ENCODE measurements at places on chromosomes 13 and 19.

- no peak for DNase-seq
Measured at GRCh38 chr13:35817642-35818607, 313.3 kb downstream of the DCLK1 start.

DNA sequence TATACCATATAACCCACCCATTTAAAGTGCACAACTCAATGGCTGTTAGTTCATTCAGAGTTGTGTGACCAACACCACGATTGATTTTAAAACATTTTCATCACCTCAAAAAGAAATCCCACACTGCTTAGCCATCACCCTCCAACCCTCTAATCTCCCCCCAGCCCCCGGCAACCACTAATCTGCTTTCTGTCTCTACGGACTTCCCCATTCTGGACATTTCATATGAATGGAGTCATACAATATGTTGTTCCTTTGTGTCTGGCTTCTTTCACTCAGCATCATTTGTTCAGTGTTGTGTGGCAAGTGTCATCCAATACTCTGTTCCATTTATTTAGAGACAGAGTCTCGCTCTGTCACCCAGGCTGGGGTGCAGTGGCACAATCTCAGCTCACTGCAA, 4.0 kb upstream of the PNMA8B start:
- DNase-seq, result no peak

DNA sequence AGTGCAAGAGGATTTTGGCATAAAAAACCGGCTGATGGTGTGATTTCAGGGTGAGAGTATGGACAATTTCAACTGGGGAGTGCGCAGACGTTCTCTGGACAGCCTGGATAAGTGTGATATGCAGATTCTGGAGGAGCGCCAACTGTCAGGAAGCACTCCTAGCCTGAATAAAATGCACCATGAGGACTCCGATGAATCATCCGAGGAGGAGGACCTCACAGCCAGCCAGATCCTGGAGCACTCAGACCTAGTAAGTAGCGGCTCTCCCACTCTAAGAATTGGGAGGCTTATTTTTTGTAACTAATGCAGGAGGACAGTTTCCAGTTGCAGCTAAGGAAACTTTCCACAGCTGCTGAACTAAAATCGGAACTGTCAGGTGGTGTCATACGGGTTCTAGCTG, 53.6 kb downstream of the ZAR1L start:
- no peak for DNase-seq

DNA sequence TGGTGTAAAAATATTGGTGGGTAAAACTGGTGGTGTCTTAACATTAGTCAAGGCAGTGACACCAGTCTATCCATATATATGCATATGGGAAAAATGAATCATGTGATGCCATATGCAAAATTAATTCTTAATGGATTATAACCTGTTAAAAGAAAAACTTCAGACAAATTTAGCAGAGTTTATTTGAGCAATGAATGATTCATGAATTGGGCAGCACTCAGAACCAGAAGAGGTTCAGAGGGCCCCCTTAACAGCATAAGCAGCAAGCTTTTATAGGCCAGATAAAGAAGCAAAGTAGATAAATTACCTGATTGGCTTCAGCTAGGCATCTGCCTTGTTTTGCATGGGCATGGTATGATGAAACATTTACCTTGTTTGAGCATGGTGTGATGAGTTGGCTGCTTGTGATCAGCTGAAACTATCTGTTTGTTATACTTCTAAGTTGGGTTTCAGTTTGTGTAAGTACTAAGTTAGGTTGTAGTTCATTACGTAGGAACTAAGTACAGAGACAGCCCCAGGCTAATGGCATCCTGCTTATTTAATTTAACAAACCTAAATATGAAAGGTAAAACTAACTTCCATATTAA, 66.6 kb downstream of the DNAJC15 start:
- no peak for DNase-seq

- no peak for DNase-seq
Measured at GRCh38 chr13:95880331-95880730, 172.9 kb downstream of the UGGT2 start.

DNA sequence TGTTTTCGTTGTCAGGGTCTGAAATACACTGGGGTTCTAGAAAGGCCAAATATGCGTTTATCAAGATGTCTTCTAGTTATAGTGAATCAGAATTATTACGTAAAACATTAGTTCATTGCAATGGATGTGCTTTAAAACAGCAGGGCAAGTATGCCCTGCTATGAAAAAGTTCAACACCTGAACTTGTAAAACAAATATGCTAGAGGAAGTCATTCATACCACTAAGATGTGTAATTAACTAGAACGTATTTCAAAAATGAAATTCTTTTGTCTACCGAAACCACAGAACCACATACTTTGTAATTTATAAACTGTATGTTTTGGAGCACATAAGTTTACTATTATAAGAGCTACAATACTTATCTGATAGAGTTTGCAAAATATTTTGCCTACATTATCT, 266.2 kb downstream of the KCTD12 start:
- DNase-seq, result no peak

- no peak for DNase-seq
Measured at GRCh38 chr13:29328501-29328900, 267.0 kb downstream of the SLC7A1 start.

DNA sequence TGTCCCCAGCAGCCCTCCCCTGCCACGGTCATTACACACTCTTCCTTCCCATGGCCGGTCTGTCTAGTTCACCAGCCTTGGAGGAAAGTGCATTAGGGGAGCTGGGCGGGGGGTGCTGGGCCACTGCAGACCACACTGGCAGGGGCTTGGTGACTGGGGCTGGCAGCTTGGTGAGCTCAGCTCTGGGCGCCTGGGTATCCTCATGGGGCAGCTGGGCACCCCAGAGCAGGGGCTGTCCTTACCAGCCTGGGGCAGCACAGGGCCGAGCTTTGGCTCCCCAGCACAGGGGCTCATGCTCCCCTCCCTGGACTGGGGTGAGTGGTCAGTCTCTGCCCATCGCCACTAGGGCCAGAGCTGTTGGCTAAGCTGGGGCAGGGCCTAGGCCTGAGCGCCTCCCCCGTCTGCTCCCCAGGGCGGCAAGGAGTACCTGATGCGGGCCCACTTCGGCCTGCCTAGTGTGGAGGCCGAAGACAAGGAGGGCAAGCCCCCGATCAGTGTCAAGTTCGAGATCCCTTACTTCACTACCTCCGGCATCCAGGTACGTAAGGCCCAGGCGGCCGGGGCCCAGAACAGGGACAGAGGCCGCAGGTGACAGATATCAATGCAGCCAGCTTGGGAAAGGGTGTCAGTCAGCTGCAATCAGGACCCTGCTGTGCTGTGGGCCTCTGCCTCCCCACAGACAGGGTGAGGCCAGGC, 35.5 kb downstream of the AP1M1 start:
- DNase-seq, result no peak

DNA sequence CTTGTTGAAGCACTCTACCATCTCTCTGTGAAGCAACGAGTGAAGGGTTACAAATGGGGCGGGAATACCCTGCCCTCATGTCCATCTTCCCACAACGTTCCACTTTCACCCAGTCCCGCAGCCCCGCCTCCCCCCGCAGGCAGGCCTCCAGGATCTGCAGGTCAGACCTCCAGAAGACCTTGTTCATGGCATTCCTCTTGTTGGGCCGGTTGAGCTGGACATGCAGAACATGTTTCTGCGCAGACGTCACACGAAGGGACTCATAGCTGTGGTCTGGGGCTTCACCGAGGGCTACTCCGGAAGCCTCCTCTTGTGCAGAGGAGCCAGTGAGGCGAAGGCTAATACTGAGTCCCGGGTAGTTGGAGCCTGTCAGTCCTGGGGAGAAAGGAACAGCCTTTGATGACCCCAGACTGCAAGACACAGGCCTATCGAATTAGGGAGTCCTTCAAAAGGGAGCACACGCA, 420 bp downstream of the ECH1 start:
- DNase-seq, result no peak

GRCh38 chr19:38288123-38288855, 15.8 kb upstream of the C19orf33 start:
- no peak for DNase-seq

DNA sequence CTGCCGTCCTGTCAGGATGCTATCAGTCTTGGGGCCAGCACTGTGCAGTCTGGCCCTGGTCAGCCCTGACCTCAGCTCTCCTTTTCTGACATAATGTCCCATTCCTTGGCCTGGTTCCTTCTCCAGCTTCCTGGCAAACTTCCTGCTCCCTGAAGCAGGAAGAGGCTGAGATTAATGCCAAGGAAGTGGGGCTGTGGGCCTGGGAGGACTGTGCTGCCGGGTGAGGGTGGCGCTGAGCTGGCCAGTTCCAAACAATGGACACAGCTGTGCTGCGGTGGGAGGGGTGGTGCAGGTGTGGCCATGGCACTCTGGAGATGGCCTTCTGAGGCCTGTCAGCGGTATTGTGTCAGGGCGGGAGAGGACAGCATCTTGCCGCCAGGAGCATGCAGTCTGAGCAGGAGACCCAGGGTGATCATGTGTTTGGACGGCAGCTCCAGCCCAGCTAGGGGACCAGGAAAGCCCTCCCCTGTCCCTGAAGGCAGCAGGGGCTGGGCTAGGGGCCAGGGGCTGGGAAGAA, 30.9 kb downstream of the TUBA3C start:
- no peak for DNase-seq

DNA sequence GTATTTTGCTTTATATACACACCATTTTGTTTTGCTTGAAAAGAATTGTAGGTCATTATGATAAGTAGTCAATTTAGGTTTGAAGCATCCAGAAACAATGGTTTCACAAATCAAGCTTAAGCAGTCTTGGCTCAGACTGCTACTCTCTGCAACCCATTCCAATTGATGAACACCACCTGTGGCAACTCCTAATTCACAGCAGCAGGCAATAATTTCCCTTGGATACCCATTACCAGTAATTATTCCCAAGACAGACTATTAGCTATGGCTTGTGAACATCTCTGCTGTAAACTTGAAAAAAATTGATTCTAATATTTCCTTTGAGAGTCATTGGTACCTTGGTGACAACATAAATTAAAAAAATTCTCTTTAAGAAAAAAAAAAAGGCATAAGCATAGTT, 299.3 kb upstream of the SLITRK6 start:
- DNase-seq, result no peak

- DNase-seq, result no peak
Measured at GRCh38 chr13:109700176-109700575, 86.2 kb downstream of the IRS2 start.

DNA sequence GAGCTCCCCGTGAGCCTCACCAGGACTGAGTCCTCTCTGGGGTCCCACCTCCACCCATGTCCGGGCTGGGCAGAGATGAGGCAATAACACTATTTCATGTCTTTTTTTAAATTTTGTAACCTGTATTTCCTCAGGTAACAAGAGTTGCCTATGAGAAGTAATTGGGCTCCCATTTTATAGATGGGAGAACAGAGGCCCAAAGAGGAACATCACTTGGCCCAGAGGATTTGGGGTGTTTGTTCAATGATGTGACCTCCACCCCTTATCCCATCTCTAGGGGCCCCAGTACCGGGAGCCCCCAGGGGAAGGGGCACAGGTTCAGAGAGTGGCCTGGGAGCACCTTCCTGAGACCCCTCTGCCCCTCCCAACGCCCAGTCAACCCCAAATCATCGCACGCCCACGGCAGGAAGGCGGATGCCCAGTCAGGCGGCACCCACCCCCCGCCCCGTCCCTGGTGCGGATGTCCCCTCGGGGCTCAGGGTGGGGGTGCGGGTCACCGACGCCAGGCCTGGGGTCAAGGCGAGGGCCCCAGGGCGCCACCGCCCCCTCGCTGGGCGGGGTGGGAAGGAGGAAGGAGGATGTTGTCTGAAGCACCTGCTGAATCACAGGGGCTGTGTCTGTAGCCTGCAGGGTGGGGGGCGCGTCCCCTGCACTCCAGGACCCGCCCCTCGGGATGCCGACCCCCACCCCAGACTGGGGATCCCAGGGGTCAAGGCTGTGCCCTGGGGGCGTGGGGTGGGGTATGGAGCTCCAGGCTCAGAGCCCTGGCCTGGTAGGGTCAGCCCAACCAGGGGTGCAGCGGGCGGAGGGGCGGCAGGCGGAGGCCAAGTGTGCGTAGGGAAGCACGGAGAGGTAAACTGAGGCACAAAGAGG, 9.0 kb upstream of the CIRBP start:
- DNase-seq, result no peak

GRCh38 chr13:34939771-34940170, 2.3 kb upstream of the NBEA start:
- no peak for DNase-seq

DNA sequence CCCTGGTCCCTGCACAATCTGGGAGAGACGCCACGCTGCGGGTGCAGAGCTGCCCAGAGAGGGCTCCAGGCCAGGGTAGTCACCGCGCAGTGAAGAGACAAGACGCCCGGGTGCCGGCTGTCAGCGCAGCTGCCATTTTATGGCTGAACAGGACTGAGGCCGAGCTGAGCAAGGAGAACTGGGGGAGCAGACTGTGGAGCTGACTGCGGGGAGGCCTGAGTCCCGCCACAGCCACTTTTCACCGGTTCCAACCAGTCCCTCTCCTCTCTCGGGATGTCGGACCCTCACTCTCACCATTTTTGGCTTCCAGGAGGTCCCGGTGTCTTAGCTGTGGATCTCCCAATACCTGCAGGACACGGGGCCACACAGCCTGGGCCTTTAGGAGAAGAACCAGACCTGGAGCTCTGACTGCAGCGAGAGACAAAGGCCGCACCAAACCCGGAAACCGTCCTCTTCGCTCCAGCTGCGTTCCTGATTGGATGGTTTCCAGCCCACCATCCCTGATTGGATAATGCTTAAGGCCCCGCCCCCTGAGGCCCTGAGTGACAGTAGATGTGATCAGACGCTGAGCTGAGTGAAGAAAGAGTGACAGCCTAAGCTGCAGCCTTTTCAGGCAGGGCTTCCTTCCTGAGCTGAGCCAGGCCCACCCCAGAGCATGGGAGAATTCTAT, at the start of gene ZNF626:
TSS of gene ZNF626 (minus strand) at position 422 of the 670 bp plus-strand sequence. CDS start at position 297, 125 bp downstream.
- DNase-seq, result peak; percentile 76

- no peak for DNase-seq
Measured at GRCh38 chr13:88115976-88116375, 444.8 kb downstream of the SLITRK5 start.

DNA sequence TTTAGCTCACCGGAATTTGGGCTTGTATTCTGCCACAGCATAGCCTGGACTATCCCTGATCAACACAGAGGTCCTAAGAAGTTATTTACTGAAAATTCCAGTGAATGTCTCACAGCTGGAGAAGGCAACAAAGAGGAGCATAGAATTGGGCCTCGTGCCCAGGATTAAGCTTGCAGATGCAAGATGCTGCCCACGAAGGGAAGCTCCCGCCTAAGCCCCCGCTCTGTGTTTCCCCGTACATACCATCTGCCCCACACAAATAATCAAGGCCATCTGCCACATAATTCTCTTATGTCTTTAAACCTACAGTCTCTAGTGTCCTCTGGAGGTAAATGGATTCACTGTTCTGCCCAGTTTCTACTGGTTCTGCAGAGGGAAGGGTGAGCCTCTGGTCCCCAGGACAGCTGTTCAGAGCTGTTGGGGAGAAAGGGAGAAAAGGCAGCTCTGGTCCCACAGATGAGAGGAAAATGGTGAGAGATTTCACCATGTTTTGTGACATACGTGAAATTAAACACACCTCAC, 7.4 kb upstream of the TPP2 start:
- DNase-seq, result no peak
